ENCODE measurements at places on chromosomes 16 and 17. TPM values are rescaled to one million over a fixed set of nuclear protein-coding genes. Genes with fewer than 3 reads are reported as not detected.

GRCh38 chr16:73076324-73076810, 28.4 kb upstream of the ZFHX3 start:
- no peak for DNase-seq

- no peak for DNase-seq
These were observed 137.7 kb downstream of the CEP112 start for GRCh38 chr17:66054242-66054641.

GRCh38 chr16:19283637-19284036, 1.9 kb upstream of the CLEC19A start:
- no peak for DNase-seq

RHBDL3 gene
- 1.6 TPM for total RNA-seq

ABCA8 gene
- total RNA-seq = 73.0 TPM

CSH1 gene
- not detected for total RNA-seq

All from tongue (tissue), 3 donors.